Naive B cell (primary cell): ENCODE measurements at places on chromosomes 11 and 22.

DNA sequence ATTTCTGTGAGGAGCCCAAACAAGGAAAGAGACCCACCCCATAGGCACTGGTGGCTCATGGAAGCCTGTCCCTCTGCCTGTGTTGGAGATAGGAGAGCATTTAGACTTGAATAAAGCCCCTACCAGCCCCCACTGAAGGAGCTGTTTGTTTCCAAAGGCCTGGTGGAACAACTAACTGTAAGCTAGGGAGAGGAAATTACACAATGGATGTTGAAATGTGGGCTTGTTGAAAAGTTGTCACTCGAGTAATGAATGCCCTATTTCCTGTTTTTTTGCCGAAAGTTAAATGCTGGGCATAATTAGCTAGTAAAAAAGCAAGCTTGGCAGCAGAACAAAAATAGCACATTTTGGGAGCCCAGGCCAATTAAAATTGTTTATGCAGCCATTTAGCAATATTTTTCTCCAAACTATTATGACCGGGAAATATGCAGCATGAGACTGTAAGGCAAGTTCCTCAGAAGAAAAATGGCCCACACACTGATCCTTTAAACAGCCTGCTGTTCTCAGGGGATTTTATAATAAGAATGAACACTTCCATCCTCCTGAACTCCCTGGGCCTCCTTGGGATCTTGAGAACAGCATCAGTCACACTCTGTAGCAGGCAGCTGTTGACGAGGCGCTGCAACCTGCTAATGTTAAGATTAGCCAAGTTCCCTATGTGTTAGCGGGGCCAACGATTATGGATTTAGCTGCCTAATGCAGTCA is 38.6 kb upstream of the LMO2 start:
- no peak for DNase-seq

GRCh38 chr11:66956689-66957290 is 1.4 kb downstream of the PC start:
- no peak for DNase-seq

- no peak for DNase-seq
These were observed 60.6 kb downstream of the SMCO4 start for GRCh38 chr11:93482556-93482955.

- DNase-seq, result no peak
These were observed 31.5 kb downstream of the ARVCF start for GRCh38 chr22:19984851-19985811.

- no peak for DNase-seq
These were observed 14.9 kb upstream of the TSKU start for GRCh38 chr11:76768088-76768908.

DNA sequence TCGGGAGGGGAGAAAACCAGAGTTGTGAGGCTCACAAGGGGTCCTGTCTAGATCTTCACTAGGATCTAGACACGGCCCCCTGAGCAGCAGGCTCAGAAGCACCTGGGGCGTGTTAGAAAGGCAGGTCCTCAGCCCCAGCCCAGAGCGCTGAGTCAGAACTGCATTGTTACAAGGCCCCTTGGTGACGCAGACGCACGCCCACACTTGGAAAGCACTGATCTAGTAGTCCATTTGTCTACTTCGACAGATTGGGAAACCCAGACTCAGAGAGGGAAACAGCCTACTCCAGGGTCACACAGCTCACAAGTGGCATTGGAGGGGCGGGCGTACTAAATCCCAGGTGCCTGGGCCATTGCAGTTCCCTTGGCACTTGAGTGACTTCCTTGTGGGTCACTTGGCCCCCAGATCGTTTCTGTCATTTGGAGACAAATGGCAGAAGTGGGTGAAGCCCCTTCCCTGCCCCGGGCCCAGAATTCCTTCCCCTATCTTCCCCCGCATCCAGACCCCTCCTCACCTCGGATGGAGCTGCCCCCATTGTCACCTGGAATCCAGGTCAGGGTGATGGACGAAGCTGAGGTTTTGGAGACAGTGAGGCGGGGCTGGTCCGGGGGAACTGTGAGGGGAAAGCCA is 110.8 kb downstream of the CEP164 start:
- no peak for DNase-seq

DNA sequence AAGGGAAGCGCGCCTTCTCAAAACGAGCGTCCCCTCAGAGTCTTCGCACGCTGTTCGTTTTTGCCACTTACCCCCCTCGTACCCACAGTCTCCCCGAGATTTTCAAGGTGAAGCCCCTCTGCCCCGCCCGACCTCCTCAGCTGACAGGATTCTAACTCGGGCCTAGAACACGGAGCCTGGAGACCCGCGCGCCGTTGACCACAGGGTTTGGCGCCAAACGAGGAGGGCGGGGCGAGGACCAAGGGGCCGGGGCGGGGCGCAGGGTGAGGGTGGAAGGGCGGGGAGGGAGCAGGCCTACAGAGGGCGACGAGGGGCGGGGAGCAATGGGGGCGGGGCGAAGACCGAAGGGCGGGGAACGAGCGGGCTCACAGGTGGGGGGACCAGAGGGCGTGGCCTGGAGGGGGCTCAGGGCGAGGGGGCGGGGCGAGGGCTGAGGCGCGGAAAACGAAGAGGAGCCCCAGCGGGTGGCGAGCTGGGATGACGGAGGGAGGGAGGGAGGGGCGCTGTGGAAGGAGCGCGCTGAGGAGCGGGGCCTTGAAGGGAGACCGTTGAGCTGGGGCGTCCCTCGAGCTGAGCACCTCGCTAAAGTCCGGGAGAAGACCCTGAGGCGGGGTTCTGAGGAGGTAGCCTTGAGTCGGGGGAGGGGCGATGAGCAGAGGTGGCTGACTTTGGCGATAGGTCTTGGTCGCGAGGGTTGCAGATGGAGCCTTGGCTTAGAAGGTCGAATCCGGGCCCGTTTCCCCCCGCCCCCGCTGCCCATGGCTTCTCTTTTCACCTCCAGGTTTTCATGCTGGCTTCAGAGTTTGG is at the start of gene DMC1:
TSS of gene DMC1 (minus strand) at position 212 of the 807 bp plus-strand sequence. CDS start 1,927 bp downstream, outside the sequence.
- peak; percentile 85 for DNase-seq

DNA sequence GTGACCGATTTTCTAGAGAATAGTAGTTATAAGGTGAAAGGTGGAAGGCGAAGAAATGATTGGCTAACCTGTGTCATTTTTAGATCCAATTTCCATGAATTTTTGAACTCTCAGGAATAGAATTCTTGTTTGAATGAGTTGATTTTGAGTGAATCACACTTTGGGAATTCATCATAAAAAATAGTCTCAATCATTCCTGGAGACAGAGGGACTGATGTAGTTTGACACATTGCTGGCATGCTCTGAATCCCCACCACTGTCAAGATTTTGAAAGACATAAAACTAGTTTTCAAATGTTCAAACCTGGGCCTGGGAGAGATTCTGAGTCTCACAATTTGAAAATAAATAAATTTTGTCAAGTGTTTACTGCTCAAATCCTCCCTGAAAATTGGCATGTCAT is 861.4 kb upstream of the RAG2 start:
- no peak for DNase-seq

- no peak for DNase-seq
These were observed 19.3 kb downstream of the CACNA1I start for GRCh38 chr22:39589875-39590274.

- DNase-seq, result no peak
These were observed 19.2 kb upstream of the MRGPRX1 start for GRCh38 chr11:18958221-18958910.

DNA sequence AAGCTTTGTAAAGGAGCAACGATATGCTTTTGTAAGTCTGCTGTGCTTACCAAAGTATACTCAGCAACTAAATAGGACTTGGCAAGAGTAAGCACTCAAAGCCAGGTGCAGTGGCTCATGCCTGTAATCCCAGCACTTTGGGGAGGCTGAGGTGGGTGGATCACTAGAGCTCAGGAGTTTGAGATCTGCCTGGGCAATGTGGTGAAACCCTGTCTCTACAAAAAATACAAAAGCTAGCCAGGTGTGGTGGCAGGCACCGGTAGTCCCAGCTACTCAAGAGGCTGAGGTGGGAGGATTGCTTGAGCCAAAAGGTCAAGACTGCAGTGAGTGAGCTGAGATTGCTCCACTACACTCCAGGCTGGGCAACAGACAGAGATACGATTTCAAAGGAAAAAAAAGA is 67.5 kb downstream of the PAK1 start:
- no peak for DNase-seq

DNA sequence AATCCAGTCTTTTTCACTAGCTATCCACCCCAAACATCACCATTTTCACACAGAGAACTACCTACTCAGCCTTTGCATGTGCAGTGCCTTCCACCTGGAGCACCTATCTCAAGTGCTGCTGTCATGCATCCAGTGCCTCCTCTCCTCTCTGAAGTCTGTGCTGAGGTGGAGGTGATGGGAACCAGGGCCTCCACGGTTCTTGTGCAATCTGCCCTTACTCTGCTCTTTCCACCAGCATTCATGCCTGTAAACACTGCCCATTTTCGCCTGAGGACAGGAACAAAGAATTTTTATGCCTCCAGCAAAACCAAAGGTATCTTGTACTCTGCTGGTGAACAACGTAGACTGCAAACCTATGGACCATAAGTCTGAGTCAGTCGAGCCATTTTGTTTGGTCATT is 27.0 kb downstream of the PITPNB start:
- no peak for DNase-seq

DNA sequence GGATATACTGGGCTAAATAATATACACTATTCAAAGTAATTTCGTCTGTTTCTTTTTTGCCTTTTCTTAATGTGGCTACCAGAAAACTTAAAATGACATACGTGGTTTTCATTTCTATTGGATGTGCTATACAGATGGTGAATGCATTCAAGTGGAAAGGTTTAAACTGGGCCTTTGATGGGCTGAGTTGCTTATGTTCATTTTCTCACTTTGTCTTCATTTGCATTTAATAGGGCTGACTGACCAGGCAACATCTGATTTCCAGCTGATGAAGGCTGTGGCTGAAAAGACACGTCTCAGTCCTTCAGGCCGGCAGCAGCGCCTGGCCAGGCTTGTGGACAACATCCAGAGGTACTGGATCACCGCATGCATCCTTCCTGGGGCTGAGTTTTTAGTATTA is 27.9 kb downstream of the PIWIL4 start:
- no peak for DNase-seq

DNA sequence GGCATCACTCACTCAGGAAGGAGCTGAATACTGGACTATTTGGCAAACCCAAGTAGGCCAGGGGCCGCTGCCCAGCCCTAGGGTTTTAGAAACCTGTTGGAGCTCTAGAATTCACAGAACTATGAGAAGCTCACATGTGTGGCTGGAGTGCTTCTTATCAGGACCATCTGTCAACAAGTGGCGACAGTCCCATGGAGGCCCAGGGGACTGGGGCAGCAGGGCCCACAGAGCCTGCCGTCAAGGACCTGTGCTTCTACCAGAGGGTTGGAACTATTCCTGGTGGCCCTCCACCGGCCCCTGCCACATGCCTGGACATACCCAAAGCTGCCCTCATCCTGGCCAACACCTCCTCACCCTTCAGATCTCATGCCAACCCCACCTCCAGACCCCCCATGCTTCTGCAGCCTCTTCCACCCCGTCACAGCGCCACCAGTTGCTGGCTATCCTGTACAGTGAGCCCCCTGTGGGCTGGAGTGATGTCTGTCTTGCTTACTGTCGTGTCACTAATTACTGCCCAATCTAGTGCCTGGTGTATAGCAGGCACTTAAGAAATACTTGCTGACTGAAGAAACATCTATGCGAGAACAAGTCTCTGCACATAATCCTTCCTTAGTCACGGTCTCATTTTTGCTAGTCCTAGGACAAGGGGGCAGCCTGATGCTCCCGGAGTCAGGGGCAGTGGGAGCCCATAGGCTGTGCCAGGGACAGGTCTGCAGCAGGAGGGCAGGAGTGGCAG is 27.2 kb upstream of the RASL10A start:
- DNase-seq, result no peak

DNA sequence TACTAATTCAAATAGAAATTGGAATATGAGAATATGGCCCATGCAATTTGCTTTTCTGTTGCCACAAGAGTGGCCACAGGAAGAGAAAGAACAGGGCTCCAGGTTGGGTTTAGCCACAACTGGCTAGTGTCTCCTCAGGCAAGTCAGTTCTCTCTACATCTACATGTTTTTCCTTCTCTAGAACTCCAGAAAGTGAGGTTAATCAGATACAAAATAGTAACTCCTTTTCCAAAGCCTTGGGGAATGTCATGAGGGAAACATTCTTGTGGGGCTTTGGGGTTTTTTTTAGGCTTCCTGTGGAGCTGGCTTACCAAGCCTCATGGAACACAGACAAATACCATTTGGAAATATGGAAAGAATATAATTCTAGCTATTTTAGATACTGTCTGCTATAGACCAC is 161.6 kb downstream of the NAV2 start:
- DNase-seq, result no peak

DNA sequence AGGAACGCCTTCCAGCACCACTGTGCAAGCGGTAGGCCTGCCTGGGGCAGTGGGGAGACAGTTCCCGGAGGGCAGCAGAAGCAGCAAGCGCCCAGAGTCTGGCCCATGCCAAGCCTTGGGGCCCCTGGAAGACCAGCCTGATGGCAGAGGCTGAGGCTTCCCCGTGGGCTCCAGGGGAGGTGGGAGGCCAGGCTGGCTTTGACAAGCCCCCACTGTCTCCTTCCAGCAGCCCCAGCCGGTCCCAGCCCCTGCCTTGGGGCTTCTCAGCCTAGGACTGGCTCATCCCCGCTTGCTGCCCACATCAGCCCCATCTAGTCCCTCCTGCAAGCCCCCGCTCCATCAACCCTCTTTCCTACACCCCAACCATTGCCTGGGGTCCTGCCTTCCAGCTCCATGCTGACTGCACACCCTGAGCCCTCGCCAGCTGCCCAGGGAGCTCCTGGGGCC is 46.7 kb downstream of the IGF2 start:
- DNase-seq, result no peak

DNA sequence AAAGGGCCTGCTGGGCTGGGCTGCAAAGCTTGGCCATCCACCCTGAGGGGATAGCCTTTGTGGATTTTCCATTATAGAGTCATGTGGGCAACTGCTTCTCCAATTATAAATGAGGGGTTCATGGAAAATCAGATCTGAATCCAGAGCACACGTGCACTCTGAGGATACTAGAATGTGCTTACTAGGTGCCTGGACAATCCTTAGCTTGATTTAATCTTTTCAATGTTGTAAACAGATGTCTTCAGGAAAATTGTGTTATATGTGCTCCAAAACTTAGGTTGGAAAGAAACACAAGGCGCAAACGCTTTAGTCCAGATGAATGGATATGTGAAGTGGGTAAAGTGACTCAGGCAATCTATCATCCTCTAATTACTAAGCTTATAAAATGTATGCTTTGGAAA is 92.0 kb downstream of the SLC17A6 start:
- DNase-seq, result no peak

GRCh38 chr22:30371981-30372380 is 15.2 kb downstream of the CCDC157 start:
- DNase-seq, result no peak

- no peak for DNase-seq
These were observed 6.9 kb downstream of the NFRKB start for GRCh38 chr11:129888451-129888850.

- no peak for DNase-seq
These were observed 2.8 kb downstream of the MAP3K11 start for GRCh38 chr11:65611028-65611757.
